ENCODE measurements at places on chromosomes 1 and 21.

DNA sequence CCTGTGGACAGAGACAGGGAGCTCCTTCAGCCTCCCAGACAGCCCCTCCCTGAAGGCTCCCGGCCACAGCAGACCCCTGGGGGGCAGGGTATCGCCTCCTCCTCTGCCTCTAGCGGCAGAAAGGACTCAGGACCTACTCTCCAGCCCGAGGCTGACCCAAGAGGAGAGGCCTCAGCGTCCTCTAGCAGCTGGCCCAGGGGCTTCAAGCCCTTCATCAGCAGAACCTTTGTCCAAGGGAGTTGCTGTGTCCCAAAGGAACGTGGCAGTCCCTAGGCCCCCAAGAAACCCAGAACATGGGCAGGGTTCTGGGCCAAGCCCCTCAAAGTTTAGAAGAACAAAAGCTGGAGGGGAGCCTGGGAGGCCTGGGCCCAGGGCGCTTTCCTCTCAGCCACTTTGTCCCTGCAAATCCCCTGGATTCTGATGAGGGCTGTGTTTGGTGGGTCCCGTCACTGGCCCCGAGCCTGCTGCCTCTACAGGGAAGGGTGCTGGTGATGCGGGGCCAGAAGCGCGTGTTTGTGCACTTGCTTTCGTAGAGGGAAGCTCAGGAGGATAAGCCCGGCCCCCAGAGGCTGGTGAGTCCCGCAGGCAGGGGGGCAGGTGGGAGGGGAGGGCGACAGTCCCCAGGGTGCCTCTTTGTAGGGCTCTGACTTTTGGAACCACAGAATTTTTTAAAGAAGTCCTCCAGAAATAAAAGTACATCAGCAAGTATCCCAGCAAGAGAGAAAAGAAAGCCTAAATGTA, 13.3 kb downstream of the ITGB2 start:
- DNase-seq = no peak

- no peak for DNase-seq
Measured at GRCh38 chr1:198492872-198493271, 47.6 kb downstream of the ATP6V1G3 start.

DNA sequence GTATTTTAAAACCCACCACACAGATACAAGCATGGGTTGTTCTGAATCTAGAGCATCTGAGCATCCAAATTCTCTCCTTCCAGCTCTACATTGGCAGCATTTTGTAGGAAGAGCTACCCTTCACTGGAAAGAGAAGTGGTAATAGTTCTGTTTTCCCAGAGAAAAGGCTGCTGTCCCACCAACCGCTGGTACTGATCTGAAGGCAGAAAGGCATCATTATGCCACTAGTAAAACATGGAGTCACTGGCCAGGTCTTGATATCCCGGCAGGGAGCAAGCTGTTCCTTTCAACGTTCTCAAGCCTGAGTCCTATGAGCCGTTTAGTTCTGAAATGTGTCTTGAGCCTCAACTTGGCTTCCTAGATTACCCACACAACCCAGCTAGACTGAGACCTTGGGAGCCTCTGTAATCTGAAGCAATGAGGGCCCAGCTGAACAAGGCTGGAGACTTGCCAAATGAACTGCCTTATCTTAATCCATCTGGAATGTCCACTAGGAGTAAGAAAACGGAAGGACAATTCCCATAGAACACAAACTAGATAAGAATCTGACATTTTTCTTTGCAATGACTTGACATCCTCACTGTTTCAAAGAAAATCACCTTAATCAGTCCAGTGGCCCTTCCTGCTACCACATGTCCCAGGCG, 116.8 kb downstream of the KCNH1 start:
- DNase-seq = no peak

DNA sequence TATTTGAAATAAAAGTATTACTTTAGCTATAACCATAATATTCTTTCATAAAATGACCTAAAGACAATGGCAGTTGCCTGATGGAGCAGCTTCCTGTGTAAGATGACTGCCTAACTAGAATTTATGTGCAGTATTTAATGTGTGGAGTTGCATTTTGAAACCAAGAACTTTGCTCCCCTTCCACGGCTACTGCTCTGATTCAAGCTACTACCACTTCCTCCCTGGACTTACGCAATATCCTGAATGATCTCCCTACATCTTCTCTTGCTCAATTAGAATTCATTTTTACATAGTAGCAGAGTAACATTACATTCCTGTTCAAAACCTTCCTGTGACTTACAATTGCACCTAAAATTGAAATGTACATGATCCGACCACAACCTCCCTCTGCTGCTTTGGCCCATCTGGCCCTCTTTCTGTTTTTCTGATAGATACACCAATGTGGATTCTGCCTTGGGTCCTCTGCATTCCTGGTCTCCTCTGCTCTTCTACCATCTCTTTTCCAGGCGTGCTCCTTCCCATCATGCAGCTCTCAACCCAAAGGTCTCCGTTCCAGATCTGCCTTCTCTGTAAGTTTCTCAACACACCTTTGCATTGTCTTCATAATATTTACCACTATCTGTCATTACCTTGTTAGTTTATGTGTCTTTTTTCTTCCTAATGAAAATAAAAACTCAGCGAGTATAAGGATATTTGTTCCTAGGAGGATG, 47.4 kb upstream of the USP25 start:
- DNase-seq = peak; percentile 17

DNA sequence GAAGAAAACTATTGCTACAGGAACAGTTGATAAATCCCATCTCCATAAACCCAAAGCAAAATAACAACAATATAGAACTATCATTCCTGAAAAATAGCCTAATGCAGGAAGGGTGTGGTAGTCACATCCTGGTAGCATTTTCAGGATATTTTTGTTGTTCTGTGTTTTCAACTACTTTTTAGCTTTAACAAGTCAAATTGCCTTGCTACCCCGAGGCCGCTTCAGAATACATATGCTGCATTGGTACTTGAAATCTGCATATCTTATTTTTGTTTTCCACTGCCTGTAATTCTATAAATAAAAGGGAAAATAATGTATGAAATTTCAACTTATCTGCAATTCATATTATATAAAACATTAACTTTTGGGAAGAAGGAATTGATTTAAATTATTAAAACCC, 36.8 kb upstream of the SYT14 start:
- no peak for DNase-seq

DNA sequence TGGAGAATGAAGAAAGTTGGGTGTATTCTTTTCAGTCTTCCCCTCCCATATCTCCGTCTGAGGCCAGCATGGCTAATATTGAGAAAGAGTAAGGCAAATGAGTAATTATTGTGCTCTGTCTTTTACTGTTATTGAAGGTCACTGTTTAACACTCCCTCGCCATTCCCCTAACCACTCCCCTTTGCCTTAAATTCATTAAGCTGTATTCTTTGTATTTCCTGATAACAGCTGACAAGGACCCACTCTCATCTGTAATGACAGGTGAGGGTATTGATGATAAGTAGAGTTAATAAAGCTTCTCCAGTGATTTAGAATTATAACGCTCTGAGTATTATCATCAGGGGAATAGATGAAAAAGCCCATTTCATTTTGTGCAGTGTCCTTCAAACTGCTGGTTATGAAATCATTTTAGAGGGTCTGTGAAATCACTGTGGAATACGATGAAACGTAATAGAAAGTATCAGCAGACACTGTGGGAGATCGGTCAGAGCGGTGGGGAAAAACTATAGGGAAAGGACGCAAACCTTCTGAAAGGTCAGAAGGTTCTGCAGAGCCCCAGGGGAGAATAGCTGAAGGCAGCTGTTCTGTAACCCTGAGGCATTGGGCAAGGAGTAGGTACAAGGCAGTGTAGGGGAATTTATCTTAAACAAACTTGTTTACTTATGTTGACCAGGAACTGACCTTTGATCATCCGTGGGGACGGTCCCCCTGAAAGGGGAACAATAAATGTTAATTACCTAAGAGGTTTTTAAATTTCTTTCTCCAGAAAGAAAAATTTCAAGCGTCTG, 46.3 kb upstream of the CACYBP start:
- no peak for DNase-seq

DNA sequence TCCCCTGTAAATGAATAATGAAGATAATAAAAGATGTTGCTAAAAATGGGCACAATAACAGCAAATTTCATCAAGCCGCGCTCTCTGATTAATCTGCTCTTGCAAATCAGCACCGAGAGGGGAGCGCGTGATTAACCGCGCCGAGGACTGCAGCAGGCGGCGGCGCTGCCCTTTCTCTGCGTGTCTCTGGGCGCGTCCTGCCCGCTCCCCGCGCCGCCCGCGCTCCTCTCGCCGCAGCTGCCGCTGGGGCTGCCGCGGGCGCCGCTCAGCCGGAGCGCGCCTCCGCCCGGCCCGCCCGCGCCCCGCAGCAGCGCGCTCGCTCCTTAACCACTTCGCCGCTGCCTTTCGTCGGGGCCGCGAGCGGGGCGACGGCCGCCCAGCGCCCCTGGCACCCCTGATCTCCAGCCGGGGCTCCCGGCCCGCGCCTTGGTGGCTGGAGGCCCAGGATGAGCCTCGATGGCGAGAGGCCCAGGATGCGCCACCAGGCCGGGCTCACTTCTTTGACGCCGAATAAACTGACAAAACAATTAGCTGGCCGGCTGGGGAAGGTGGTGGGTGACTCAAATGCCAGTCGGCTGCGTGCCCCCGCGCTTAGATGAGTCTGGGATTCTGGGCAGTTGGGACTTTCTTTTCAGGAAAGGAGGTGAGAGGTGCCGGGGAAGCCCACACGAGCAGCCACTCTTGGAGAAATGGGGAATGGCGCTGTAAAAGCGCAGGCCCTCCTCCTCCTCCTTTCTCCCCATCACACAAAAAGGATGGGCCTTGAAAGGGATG, 221.4 kb upstream of the PKN2 start:
- no peak for DNase-seq

GRCh38 chr1:6052543-6053205, 7.0 kb downstream of the KCNAB2 start:
- DNase-seq = no peak

DNA sequence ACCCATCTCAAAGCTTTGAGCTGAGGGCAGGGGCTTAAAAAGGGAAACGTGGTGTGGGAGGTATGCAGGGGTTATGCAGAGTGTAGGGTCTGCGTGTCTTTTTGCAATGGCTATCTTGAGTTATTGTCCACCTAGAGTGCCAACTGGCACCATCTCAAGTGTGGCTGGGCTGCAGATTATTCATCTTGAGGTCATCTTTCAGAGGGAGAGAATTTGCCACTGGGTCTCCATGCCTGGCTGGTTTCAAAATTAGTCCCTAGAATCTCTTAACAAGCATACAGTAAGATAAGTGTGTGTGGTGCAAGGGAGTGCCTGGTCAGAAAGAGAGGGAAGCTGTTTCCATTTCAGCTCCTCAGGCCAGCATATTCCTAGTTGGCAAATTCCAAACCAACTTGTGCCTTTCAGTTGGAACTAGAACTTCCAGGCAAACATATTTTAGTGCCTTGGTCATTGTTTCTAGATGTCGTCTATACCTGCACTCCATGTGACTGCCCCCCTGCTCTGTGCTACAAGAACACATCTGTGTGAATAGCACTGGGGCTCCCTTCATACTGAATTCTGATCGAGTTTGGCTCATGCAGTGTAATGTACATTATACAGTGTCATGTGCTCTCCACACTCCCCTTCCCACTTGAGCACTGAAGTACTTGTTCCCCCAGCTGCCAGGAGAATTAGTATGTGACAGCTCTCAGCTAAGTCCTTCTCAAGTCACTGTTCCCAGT, 5.0 kb upstream of the OR2T8 start:
- DNase-seq = no peak

- DNase-seq = no peak
Measured at GRCh38 chr21:25491267-25491666, 116.0 kb downstream of the MRPL39 start.

- DNase-seq = no peak
Measured at GRCh38 chr1:87686136-87686495, 357.4 kb downstream of the LMO4 start.

DNA sequence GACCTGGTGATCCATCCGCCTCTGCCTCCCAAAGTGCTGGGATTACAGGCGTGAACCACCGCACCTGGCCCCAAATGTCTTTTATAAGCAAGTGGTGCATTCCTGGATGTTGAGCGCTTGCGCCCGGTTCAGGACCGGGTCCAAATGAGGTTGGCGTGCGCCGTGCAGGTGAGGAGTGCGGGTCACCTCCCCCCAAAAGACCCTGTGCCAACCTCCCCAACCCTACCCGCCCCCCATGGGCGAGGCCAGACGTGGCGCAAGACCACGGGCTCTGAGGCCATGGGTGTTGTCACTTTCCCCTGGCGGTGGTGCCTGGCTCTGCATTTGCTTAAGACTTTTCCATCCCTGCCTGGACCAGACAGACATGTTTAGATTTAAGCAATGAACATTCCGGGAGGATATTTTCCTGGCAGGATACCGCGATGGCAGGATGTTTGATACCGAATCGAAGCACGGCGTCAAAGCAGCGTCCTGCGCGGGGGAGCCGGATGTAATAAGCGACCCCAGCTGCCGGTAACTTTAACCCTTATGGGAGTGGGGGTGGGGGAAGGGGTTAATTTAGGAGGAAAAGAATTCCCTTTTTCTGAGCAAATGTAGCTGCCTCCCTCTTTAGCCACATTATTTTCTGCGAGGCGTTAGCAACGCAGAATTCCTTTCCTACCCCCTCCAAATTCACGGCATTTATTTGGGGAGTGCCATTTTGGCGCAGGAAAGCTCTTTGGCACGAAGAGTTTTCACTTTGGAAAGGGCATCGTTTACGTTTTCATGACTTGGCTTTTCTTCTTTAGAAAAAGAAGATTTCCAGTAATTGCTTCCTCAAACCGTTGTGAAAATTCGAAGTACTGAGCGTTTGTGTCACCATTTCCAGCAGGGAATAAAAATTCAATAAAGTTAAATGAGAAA, 27.8 kb upstream of the RNF187 start:
- DNase-seq = peak; percentile 83

DNA sequence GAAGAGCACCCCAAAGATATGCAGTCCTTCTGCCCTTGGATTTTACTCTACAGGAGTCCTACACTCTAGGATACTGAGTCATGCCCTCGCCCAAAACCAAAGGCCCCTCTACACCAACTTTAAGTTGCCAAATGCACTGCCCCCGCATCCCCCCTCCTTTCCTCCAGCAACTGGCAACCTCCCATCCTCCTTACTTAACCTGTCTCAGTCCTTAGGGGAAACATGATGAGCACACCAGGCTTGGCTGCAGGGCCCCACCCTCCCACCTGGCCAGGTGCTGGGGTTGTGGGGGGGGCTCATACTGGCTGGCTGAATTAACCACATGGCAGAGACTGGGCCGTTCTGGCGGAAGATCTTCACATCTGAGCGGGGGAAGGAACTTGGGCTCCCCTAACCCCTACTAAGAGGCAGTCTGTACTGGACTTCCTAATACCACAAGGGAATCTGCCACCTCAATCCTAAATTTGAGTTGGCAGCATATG, 1.2 kb downstream of the HDGF start:
- DNase-seq = no peak

DNA sequence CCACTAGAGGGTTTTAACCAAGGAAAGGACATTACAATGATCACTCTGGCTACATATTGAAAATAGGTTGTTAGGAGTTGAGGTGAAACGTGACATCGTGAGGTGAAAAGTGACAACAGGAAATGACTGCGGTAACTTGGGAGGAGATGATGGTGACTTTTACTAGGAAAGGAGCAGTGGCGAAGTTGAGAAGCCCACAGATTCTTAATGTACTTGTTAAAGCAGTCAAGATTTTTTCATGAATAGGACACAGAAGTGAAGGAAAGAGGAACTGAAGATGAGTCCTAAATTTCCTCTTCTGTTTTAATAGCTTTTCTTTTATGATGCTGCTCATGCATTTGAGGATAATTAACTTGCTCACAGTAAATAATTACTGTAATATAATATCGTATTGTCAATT, 59.5 kb downstream of the OMA1 start:
- no peak for DNase-seq

GRCh38 chr21:44289381-44290010, 3.8 kb downstream of the AIRE start:
- DNase-seq = no peak

- DNase-seq = no peak
Measured at GRCh38 chr21:15719976-15720375, 9.8 kb upstream of the USP25 start.

Measured in NK-92 treated with Interleukin-12 subunit alpha and Interleukin-12 subunit beta, amount 100 ng/mL, for 24 hours (cell line).